CD4-positive, alpha-beta memory T cell (primary cell): ENCODE measurements at places on chromosomes 6 and 20.

GRCh38 chr6:168691774-168692173 lies 250.8 kb downstream of the SMOC2 start:
- H3K4me3 ChIP-seq, result no peak overlapping the region
- H3K27me3 ChIP-seq, result no peaks in the 10 kb centered on the region
- H3K4me1 ChIP-seq, result no peaks in the 10 kb centered on the region
- H3K27ac ChIP-seq, result no peak overlapping the region
- DNase-seq, result no peak

GRCh38 chr6:3512832-3513231 lies 56.0 kb upstream of the SLC22A23 start:
- DNase-seq, result no peak
- H3K36me3 ChIP-seq, result no peaks in the 10 kb centered on the region

GRCh38 chr20:50528129-50528528 lies 17.9 kb downstream of the PTPN1 start:
- H3K36me3 ChIP-seq, result peaks cover 7% of the 10 kb centered on the region
- no peak for DNase-seq
- peaks cover 96% of the 10 kb centered on the region for H3K4me1 ChIP-seq
- no peaks in the 10 kb centered on the region for H3K27me3 ChIP-seq
- H3K4me3 ChIP-seq, result no peak overlapping the region

DNA sequence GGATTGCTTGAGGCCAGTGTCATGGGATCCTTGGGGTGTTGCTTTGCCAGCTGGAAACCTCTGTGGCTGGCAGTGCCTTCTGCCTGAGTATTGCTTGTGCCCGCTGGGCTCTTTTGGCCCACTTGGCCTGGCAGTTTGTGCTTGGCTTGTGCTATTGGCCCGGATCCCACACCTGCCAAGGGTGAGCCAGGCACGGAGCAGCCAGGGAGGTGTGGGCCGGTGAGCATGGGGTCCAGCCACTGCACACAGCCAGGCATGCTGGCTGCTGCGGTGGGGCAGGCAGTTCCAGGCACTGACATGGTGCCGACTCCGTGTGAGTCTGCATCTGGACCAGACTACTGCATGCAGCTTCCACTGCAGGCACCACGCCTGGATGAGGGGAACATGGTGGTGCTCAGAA lies 62.5 kb upstream of the SYNCRIP start:
- H3K4me1 ChIP-seq, result no peaks in the 10 kb centered on the region
- H3K4me3 ChIP-seq, result no peak overlapping the region
- no peaks in the 10 kb centered on the region for H3K27me3 ChIP-seq
- no peak for DNase-seq
- H3K27ac ChIP-seq, result no peak overlapping the region
